NCI-H526 (cell line): ENCODE measurements at places on chromosomes 12 and 14.

DNA sequence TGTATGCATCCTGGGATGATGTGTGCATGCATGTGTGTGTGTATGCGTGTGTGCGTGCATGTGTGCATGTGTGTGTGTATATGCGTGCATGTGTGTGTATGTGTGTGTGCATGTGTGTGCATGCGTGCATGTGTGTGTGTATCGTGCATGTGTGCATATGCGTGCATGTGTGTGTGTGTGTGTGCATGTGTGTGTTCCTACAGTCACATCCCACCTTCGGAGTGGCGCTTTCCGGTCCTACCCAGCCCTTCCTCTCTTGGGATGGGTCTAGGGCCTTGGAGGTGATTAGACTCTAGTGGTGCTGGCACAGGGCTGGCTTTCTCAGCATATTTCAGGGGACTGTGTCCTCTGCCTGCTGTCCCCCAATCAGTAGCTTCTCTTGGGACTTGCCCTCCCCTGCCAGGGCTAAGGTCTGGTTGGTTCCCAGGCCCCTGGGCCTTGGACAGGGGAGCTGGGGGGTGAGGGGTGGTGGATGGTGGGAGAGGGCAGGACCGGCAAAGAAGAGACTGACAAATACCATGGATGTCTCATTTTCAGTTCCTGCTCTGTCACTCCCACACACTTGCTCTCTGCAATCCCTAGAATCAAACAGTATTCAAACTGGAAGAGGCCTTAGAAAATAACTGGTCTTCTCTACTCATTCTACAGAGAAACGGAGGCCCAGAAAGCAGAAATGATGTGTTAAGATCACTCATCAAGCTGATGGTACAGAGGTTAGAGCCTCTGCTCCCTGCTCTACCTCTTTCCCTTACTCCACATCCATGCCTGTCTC lies 21.9 kb upstream of the FAIM2 start:
- DNase-seq = no peak

- no peak for DNase-seq
Measured at GRCh38 chr14:70801836-70802235, 7.5 kb downstream of the MAP3K9 start.

DNA sequence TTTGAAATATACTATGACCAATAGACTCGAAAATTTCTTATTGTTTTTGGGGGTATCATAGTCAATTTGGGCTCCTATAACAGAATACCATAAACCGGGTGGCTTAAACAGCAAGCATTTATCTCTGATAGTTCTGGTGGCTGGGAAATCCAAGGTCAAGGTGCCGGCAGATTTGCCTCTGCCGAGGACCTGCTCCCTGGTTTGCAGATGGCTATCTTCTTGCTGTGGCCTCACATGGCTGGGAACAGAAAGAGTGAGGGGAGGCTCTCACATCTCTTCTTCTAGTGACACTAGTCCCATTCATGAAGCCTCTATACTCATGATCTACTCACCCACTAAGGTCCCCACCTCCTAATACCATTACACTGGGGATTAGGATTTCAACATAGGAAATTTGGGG lies 70.7 kb downstream of the BORCS5 start:
- no peak for DNase-seq

DNA sequence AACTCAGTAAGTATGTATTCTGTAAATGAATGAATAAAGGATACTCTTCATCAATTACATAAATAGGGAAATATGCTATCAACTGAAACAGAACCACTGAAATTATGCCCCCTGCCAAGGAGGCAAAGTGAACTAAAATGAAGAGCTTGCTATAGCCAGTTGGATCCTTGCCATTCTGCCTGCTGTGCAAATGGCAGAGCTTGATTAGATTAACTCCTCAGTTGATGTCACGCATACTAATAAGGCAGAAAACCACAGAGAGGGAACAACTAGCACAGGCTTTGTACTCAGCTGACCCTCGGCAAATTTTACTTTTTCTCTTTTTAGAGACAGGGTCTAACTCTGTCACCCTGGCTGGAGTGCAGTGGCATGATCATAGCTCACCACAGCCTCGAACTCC lies 36.7 kb upstream of the FERMT2 start:
- DNase-seq = no peak

DNA sequence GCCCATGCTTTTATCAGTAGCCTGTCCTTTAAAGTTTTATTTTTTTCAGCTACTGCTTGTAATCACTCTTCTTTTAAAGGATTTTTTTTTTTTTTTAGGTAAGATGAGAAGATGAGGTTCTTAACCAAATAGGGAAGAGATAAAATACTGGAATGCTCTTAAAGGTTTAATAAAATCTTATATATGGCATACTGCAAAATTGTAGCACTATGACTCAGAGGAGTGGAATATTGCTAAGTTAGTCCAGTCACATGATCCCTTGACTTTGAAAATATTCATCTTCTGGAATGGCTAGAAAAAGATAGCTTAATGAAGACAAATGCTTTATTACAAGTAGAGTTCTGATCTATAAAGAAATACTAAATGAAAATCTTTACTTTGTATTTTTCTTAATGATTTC lies 116.6 kb downstream of the NAV3 start:
- DNase-seq = no peak
